Central memory CD4-positive, alpha-beta T cell (primary cell): ENCODE measurements at places on chromosomes 5 and 9.
A peak's percentile ranks its signal among the peaks of the same experiment; 100 is the strongest.

- no peak for DNase-seq
Measured at GRCh38 chr5:74951865-74952264, 85.7 kb upstream of the FAM169A start.

DNA sequence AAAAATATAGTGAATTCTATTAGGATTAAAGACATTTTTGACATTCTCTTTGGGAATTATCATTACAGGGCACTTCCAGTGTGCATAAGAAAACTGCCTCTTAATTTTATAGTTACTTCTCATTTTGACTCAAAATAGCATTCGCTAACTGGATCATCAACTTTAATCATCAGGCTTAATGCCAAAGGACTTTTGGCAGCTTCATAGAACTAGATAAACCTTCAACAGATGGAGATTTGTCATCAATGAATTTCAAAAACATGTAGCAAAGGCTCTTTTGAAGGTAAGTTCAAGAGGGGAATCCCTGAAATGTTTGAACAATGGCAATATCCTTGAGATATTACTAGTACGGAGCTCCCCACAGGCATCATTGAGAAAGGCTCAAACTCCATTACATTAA is 447.2 kb downstream of the PDE4D start:
- no peak for DNase-seq

DNA sequence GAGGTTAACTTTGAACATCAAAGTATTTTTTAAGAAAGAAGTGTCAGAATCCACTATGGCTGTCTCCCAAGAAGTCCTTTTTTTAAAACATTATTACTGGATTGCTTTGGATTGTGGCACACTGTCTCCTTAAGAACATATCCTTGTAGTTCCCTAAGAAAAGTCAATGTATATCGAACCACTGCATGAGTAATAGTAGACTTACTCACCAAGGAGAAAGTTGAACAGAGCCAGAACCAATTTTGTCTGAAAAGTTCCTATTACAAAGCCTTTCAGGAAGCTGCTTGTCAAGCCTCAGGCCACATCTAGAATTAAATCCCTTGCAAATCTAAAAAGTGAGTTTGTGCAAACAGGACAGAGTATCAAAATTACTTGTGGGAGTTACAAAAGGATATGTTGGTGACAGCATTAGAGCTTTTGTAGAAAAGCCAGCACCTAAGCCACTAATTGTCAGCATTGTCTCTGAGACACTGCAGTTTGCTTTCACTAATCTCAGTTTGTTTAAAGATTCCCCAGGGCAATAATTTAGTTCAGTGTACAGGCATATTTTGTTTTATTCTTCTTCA is 195.4 kb downstream of the MPDZ start:
- DNase-seq, result no peak

GRCh38 chr9:91711755-91712601 is 238.1 kb downstream of the ROR2 start:
- DNase-seq, result peak; percentile 50

DNA sequence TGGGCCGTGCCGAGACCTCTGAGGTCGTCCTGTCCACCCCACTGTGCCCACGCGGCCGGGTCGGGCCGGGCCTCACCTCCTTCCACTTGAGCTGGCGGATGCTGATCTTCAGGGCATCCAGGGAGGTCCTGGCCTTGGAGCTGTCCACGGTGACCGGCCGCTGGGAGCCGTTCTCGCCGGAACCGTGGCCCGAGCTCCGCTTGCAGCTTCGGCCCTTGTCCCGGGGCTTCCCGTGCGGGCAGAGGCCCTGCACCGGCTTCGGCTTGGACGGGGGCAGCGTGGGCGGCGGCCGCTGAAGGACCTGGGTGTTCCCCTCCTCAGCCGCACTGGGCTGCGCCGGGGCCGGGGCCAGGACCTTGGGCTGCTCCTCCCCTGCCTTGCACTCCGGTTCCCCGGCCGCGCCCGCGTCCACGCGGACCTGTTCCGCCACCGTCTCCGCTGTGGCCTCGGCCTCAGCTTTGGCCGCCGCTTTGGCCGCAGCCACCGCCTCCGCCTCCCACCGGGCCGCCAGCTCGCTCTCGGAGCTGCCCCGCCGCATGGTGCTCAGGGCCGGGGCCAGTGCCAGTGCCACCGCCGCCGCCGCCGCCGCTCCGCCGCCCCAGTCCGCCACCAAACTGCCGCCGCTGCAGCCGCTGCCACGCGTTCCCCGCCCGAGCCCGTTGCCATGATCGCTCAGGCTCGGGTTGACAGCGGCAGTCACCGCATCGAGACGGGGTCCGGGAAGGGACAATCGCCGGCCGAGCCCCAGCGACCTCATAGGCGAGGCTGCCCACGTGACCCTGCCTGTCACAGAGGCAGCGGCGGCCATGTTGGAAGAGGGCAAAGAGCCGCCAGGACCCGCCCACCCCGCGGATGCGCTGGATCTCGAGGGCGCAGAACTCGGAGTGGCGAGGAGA is at the start of gene TTLL11:
TTLL11 (minus strand) TSS at position 698 of the 896 bp plus-strand sequence; CDS start at position 538, 160 bp downstream.
- DNase-seq, result peak; percentile 96

GRCh38 chr9:76136986-76137385 is 246.5 kb downstream of the PCSK5 start:
- DNase-seq, result no peak

- no peak for DNase-seq
Measured at GRCh38 chr9:124514125-124514524, 6.9 kb upstream of the NR5A1 start.

DNA sequence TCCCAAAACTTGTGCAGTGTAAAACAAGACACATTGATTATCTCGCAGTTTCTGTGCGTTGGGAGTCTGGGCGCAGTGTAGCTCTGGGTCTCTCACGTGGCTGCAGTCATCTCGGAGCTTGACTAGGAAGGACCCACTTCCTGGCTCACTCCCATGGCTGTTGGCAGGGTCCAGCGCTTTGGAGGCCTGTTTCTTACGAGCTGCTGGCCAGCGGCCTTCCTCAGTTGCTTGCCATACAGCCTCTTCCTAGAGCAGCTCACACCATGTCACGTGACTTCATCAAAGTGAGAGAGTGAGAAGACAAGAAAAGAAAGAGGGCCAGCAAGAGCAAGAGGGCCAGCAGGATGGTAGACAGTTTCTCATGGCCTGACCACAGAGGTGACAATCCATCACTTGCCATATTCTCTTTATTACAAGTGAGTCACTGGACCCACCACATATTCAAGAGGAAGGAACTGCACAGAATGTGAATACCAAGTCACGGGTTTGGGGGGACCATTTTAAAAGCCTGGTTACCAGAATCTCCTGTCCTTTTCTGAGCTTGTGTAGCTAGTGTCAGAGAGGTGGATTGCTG is 36.2 kb downstream of the MCCC2 start:
- no peak for DNase-seq

GRCh38 chr9:134800791-134801339 is 79.7 kb upstream of the FCN2 start:
- no peak for DNase-seq

DNA sequence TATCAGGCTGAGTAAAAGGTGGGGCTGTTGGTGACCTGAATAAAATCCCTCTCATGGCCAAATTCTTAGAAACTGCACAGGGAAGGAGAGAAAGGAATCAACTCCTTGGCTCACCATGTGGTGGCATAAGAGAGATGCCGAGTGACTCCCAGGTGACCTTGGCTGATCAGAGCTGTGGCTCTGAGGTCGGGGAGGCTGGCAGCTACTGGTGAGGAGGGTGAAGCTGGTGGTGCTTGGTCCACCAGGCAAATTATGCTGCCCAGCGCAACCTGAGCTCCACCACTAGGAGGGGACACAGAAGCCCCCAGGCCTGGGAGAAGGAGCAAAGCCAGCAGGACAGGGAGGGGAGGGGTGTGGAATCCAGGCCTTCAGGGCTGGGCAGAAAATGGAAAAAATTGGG is 111.2 kb upstream of the IL12B start:
- no peak for DNase-seq

DNA sequence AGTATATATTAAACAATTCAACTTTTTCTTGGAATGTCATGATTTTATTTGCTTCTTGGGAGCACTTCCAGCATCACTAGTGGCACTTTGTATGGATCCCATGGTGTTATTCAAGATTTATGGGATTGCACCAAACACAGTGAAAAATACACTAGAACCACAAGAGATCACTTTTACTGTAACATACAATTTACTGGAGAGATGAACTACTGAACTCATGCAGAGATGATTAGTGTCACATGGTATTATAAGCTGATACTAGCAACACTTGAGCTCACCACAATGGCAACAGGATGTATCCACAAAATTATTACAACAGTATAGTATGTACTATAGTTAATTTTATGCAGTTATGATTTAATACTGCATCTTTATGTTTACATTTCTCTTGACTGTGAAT is 16.3 kb upstream of the SLC36A2 start:
- DNase-seq, result no peak

- DNase-seq, result no peak
Measured at GRCh38 chr5:154345255-154345952, 100.4 kb upstream of the SAP30L start.

GRCh38 chr5:66701244-66701643 is 105.1 kb downstream of the MAST4 start:
- no peak for DNase-seq

DNA sequence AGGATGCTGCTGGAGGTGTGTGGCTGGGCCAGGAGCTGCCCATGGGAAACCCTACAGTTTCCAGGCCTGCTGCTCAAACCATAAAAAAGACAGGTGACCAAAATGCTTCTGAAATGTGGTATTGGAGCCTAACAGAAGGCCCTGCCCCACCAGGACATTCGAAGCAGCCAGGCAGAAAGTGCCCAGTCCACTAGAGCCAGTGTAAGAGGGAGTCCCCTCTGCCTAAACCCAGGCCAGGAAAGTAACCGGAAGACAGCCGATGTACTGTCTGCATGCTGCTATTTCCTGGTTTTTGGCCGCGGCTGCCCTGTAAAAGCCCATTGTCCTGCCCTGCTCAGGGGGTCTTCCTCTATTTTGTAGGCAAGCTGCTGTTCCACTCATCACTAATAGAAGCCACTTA is 150.7 kb upstream of the IRX2 start:
- no peak for DNase-seq

- DNase-seq, result no peak
Measured at GRCh38 chr5:131647048-131647769, 12.2 kb upstream of the RAPGEF6 start.

DNA sequence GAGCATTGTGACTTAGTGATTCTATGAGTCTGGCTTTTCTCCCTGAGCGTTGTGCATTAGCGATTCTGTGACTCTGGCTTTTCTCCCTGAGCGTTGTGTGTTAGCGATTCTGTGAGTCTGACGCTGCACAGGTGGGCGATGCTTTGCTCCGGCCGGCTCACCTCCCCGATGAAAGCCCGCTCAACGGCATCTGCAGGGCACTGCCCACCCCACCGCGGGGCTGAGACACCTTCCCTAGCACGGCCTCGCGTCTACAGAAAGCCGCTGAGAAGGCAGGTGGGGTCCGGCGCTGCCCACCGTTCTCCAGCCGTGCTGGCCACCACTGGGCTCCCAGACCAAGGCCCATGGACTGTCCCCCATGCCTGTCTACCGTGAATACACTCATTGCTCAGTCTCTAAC is 12.8 kb upstream of the SLC9A3 start:
- DNase-seq, result no peak

DNA sequence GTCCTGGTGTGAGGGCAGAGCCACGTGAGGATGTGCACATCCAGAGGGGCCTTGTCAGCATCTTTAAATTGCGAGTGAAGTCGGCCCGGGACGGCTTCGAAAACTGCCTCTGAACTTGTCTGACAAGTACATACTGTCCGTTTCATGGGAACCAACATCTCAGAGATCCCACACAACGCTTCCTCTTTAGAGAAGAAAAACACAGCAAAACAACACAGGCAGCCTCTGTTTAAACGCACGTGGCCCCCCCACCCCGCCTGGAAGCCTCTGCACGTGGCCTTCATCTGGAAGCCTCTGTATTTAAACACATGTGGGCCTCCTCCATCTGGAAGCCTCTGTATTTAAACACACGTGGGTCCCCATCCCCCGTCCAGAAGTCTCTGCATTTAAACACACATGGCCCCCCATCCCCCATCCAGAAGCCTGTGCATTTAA is 29.2 kb downstream of the CEP72 start:
- no peak for DNase-seq

GRCh38 chr5:111133436-111133751 is 41.2 kb downstream of the WDR36 start:
- no peak for DNase-seq

DNA sequence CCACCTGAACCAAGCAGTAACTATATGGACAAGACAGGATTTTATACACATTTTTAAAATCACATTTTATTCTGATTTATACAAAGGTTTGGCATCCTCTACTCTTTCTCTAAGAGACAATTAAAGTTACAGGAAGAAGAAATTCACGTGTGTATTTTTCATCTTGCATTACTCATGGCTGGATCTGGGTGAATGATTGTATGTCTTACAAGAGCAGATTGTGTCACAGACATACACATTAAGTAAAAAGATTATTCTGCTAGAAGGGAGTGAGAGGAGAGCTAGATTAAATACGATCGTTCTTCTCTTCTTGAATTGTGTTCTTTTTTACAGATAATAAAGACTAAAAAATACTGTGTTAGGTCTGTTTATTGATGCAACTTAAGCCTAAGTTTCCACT is 20.8 kb upstream of the CEP120 start:
- DNase-seq, result no peak

DNA sequence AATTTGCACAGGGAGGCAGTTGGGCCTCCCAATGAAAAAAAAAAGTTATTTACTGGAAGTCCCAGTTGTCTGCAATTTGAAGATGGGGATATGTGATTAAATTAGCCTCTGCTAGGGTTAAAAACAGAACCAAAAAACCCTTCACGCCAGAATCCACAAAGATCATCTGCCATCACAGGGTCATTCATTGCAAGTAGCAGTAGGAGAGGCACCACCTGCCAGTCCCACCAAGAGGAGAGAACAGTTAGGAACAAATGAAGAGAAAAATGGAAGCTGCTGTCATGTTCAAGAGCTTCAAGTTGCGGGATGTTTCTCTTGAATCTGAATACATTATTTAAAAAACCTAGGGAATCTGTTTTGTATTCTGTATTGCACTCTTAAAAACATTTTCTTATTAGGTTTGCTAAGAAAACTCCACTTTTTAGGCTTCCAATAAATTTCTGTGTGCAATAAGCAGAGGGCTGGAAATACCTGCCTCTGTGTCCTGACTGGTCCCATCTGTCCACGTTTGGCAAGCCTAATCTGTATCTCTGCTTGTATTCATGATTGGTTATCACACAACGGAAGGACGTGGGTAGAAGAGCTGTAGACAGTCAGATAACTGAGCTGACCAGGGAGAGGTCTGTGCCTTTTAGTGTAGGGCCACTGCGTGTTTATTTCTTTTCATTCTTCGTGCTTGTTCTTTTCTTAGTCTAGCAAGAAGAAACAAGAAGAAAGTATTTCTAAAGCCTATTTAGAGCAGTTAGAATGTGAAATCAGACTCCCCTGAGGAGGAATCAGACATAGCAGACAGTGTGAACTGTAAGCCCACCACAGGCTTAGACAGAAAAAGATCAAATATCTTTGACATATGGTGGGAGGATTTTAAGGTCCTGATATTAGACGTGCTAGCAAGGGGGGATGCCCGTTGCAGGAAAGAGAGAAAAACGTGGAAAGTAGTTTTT is 630.6 kb upstream of the SEMA6A start:
- no peak for DNase-seq
